ENCODE measurements at places on chromosomes 2 and 18.

GRCh38 chr18:36012891-36013290 lies 40.4 kb downstream of the RMP24 start:
- DNase-seq = no peak

DNA sequence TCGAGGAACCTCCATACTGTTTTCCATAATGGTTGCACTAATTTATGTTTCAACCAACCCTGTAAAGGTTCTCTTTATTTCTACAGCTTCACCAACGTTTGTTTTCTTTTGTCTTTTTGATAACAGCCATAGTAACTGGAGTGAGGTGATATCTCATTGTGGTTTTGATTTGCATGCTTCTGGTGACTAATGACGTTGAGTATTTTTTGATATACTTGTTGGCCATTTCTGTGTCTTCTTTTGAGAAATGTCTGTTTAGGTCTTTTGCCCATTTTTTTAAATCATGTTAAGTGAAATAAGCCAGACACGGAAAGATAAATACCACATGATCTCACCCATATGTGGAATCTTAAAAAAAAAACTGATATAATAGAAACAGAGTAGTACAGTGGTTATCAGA lies 74.8 kb upstream of the SMIM21 start:
- no peak for DNase-seq

DNA sequence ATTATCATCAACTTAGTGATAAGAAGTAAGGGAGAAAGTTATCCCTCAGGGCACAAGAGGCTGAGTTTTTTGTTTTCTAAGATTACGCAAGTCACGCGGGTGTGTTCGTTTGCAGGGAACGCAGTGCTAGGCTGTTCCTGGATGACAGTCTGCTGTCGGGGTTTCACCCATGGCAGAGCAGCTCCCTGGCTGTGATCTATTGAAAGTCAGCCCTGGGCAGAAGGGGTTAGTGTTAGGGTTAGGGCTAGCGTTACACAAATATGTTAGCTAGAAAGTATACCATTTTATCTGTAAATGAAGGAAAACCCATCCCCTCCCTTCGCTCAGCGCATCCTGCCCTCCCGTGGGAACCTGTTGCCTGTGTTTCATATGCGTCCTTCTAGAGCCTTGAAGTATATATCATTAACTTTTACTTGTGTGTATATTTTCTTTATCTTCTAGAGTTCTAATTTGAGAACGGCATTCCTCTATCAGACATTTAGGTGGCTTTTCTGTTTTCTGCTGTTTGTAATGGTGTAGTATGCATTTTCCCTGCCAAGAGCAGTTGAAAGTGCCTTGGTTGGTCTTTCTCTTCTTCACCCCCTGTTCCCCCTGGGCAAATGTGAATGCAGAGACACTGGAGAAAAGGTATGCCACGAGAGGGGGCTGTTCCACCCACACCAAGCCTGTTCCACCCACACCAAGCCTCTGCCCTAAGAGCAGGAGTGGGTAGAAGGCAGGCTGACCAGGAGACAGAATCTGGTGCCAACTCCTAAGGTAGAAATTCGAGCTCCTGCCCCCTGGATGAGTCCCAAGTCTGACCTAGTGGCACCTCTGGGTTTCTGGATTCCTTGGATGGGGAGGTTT lies 47.0 kb downstream of the ARMC9 start:
- no peak for DNase-seq

- DNase-seq = no peak
Observed at GRCh38 chr2:43707255-43708015, 31.2 kb upstream of the C1GALT1C1L start.

- no peak for DNase-seq
Observed at GRCh38 chr18:11134940-11135339, 14.4 kb downstream of the PIEZO2 start.

- no peak for DNase-seq
Observed at GRCh38 chr2:74708883-74709282, 54.8 kb downstream of the SEMA4F start.

DNA sequence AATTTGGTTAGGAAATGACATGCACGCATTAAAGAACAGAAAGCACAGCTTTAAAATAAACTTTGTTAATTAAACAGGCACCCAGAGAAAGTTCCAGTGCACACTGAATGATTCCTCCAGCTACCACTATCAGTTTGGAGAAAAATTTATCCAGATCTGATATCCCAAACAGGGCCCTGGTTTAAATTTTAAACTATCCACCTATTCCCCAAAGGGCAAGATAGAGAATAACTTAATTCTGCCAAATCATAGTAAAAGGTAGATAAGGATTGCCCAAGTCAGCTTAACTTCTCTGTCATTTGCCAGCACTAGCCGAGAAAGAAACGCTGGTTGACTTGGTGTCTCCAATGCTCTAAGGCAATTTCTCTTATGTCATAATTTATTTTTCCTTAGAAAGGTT lies 321.9 kb upstream of the PKDCC start:
- DNase-seq = no peak

DNA sequence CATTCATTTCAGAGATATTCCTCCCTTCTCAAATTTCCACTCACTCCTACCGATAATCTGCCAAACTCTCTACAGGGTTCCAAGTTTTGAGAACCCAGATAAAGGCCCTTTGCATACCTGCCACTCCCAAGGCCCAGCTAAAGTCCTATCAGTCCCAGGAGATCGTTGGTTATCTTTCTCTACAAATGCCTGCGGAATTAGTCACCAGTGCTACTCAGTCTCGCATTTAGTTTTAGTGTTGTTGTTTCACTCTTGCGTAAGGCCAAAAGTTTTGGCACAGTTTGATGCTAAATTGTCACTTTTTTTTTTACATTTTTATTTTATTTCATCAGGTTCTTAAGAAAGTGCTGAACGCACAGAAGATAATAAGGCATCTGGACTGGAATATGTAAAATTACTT lies 29.2 kb upstream of the SETBP1 start:
- no peak for DNase-seq

DNA sequence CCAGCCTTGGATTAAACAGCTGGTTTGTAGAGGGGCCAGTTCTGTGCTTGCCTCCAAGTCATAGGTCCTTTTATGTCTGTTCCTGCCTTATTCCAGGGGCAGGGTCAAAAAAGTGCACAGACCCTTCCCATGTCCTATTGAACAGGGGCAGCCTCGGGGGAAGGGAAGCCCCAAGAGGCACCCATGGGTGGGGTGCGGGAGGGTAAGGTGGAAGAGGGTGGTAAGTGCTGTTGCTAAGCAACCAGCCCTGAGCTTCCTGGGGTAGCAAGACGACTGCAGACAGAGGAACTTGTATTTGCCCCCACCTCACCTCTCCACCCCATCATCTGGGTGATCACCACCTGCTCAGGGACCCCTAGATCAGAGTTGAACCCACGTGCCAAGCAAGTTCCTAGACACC lies 7.7 kb downstream of the DNMT3A start:
- no peak for DNase-seq

GRCh38 chr2:169095621-169096105 lies 26.3 kb downstream of the DHRS9 start:
- no peak for DNase-seq

GRCh38 chr18:48756511-48757226 lies 194.1 kb downstream of the SMAD7 start:
- no peak for DNase-seq

DNA sequence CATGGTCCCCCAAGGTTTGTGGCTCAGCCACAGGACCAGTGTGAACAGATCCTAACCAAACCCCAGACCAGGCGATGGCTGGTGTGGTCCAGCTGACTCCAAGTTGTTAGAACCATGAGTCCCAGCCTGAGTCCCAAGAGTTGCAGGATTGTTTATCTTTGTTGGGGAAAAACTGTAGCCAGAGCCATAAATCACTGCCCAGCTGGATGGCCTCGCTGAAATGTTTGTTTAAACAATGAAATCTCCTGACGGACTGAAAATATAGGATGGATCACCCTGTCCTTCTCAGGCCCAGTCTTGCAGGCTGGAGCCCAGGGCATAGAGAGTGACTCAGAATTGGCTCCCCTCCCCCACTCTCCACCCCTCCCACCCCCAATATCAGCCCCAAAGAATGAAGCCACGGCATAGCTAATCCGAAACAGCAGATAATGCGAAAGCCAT lies 36.4 kb downstream of the PKDCC start:
- no peak for DNase-seq

DNA sequence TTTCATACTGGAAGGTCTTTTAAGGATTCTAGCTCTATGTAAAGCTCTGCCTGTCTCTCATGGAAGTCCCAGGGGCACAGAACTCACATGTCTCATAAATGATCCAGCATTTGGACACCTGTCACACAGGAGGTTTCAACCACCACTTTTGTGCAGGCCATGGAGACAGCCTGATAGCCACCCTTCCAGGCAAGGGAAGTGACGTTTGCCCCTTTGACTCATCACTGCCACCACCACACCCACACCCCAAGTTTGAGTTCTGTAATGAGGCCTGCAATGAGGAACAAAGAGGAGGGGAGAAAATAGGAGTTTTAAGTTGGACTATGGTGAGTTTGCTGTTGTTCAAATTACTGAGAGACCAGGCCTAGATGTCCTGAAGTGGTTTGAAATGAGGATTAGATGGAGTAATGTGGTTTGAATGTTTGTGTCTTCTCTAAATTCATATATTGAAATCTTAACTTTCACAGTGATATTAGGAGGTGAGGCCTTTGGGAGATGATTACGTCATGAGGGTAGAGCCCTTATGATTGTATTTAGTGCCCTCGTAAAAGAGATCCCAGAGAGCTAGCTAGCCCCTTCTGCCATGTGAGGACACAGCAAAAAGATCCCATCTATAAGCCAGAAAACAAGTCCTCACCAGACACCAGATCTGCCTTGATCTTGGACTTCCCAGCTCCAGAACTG lies 175.3 kb upstream of the EPHA4 start:
- DNase-seq = no peak

GRCh38 chr2:70922235-70923234 lies 13.2 kb upstream of the ATP6V1B1 start:
- DNase-seq = no peak

DNA sequence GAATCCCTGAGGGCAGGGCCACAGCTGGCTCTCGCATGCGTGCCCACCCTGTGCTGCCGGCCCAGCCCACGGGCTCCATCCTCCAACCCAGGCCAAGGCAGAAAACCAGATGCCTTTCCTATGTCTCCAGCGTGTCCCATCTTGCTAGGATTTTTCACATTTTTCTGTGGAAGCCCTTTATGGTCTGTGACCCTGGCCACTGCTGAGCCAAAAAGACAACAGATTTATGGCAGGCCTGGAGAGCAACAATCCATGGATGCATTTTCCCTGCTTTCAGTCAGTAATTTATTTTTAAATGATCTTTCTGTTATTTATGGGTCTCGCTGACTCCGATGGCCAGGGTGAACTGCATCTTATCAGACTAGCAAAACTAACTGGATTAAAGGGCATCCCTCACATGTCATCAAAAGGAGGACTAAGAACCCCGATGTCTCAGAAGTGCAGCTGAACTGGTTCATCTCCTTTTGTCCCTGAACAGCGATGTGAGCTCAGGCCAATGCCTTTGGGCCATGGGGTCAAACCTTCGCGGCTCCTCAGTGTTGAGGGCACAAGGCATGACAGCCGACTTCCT lies 346.0 kb downstream of the CYRIA start:
- DNase-seq = no peak

- DNase-seq = no peak
Observed at GRCh38 chr18:39667905-39668304, 2102.3 kb upstream of the CELF4 start.

- DNase-seq = no peak
Observed at GRCh38 chr18:495452-495851, 5.0 kb downstream of the COLEC12 start.

DNA sequence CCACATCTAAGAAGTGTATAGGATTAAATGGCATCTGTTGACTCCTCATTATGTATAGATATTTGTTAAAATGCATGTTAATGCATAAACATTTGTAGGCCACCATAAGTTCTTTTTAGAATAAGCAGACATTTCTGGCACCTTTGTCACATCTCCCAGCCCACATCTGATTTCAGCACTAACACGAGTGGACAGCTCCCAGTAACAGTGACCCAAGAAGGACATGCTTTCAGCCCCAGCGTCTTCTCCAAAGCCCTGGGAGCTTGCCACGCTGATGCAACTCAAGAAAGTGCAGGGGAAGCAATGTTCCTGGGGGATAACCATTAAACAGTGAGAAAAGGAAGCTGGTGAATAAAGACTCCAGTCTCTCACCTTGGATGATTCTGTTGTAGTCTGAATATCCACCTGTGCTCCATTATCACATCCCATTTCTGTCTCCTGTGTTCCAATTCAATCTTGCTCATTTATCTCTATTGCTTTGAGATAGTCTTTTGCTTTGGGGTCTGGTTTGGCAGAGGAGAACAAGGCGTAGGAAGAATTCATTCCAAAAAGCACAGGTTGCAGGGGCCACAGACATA lies 182.6 kb upstream of the THSD7B start:
- no peak for DNase-seq

GRCh38 chr2:20447437-20448245 lies 767 bp downstream of the RHOB start:
- DNase-seq = no peak

DNA sequence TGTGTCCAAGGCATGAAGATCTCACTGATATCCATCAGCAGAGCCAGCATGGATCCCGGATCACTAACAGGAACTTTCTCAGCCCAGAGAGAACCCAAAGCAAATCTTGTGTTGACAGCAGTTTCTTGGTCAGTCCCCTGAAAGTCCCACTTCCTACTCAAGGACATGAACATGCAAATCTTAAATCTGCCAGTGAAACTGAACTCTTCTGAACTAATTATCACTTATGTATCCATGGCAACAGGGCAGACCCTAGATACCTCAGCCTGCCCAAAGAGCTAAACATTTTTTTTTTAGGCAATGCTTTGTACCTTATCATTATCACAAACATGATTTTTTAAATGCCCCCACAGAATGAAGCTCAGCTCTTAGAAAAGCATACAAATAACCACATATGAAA lies 127.8 kb upstream of the DDX18 start:
- DNase-seq = no peak
